ENCODE measurements at places on chromosomes 7 and 10.

DNA sequence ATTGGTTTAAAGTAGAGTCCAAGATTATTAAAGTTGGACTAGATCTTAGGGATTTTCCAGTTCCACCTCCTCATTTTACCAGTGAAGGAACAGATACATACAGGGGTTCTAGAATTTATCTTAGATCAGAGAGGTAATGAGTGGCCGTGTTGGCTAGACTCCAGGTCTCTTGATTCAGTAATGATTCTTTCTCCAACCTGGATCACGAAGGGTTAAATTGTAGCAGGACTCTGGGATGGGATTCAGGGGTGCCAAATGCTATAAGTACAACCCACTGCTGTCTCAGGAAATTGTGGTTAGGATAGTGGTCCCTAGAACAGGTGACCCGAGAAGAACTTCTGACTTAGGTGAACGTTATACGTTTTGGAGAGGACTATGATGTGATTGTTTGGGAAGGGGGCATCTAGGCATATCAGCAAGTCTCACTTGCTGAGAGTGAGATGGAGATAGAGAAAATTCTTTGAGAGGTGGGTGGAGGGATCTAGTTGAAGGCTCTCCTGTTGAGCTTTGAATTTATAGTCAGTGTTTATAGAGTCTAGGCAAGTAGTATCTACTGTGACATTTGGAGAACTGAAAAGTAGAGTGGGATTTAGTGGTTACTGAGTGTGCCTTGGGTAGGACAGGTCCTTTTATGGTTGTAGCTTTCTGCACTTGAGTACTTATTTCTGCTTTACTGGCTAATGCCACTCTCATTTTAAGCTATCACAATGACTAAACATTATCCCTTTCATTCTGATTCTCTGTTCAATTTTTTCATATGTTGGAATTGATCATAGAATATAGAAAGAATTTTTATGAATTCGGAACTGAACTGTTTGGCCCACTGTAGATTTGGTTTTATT lies 58.3 kb downstream of the ST7 start:
- no peak for DNase-seq

- DNase-seq, result no peak
Observed at GRCh38 chr7:29565224-29565630, 1.6 kb downstream of the PRR15 start.

GRCh38 chr7:152121432-152121831 lies 96.0 kb downstream of the GALNT11 start:
- no peak for DNase-seq

- DNase-seq, result no peak
Observed at GRCh38 chr7:40475681-40475982, 340.8 kb downstream of the SUGCT start.

DNA sequence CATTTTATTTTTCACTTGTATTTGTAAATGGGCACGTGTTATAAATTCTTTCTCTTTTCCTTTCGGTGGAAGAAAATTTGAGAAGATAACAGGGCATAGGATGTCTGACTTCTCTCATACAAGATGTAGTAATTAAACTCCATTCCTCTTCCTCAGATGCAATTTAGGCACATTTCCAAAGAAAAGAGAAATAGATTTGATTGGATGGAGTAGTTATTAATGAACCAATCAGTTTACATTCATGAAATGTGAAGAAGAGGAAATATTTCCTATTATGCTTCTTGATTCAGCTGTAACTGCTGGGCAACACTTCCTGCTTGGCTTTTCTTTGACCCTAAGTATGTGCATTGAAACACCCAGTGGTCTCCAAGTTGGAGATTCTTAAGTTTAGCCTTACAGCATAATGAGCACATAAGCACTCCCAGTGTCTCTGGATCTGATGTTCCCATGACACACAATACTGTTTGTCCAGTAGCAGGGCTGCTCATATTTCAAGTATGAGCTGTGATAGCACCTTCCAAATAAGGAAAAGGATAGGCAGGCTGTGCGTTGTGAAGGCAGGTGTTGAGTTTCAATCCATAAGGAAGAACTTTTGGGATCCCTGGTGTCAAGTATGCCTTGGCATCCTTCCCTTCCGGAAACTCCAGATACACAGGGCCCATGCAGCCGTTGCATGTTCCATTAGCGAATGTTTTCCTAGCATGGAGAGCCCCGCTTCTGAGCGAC lies 33.4 kb upstream of the COBL start:
- no peak for DNase-seq

DNA sequence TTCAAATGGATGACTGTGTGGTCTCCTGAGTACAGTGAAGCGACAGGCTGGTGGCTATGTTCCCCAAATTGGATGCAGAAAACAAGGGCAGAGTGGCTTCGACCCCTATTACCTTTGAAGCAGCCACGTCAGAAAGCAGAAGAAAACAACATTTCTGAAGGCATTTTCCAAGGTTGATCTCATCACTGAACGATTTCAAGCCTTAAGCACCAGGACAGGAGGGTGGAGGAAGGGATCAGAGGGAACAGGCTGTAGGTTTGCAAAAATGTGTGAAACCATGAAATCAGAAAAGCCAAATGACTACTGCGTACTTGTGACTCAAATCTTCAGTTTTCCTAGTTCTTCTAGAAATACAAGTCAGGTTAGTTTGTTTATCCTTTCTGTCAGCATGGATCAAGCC lies 181.0 kb upstream of the TMEM106B start:
- no peak for DNase-seq

- no peak for DNase-seq
Observed at GRCh38 chr10:22589851-22590514, 124.4 kb downstream of the PIP4K2A start.

DNA sequence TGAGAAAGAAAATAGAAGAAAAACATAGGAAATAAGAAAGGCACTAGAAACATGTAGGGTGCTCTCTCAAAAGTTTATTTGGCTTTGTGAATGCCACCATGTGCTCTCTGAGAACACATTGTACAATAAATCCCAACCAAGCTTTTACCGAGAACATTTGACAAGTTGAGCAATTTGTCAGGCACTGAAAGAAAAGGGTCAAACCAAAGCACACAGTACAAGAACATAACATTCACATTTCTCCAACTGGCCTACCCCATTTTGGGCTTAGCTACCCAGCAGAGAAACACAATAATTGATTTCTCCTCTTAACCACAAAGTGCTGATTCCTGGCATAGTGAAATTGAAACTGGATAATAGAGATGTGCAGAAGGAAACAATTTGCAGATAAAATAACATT lies 69.2 kb upstream of the SLC39A12 start:
- DNase-seq, result no peak

DNA sequence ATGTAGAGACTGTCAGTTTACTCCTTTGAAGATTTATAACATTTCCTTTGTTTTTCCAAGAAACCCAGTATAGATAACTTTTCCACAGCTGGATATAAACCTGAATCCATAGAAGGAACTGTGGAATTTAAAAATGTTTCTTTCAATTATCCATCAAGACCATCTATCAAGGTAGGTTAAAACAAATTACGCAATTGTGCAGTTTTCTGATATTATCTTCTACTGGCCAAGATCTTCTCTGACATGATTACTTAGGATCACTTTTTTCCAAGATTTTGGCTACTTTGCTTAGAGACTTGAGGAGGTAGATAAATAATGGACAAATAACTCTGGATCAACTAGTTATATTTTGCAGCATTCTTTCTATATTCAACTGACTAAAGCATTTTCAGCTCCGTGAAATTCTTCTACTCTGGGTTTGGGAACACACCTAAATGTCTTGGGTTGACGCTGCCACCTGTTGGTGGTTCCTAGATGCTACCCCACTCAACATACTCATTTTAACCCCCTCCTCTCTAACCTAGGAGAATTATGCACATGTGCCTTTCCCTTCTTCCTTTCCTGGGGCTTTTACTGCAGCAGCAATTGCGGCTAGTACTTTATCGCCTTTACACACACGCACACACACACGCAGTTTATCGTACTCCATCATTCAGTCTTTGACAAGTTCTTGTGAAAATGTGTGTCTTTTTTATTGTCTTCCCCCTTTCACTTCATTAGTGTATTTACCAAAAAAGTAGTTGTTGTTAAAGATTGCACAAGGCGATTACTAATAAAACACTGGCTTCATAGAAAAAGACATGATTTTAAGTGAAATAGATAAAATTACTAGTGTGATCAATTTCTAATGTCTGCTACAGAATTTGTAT lies 32.7 kb downstream of the ABCB5 start:
- no peak for DNase-seq

GRCh38 chr7:50648076-50648475 lies 82.9 kb upstream of the DDC start:
- DNase-seq, result no peak

DNA sequence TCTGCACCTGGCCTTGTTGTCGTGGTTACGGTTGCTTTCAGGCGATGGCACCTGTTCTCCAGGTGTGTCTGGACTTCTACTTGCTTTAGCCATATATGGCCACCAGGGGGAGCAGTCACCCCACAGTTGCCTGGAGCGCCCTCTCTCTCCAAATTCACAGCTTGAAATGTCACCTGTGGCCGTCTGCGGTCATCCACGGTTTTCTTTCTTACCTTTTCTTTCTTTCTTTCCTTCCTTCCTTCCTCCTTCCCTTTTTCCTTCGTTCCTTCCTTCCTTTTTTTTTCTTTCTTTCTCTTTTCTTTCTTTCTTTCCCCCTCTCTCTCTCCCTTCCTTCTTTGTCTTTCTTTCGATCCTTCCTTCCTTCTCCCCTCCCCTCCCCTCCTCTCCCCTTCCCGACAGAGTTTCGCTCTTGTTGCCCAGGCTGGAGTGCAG lies 150.5 kb upstream of the VKORC1L1 start:
- DNase-seq, result peak; percentile 48

- DNase-seq, result no peak
Observed at GRCh38 chr7:36972140-36972518, 247.8 kb upstream of the AOAH start.

DNA sequence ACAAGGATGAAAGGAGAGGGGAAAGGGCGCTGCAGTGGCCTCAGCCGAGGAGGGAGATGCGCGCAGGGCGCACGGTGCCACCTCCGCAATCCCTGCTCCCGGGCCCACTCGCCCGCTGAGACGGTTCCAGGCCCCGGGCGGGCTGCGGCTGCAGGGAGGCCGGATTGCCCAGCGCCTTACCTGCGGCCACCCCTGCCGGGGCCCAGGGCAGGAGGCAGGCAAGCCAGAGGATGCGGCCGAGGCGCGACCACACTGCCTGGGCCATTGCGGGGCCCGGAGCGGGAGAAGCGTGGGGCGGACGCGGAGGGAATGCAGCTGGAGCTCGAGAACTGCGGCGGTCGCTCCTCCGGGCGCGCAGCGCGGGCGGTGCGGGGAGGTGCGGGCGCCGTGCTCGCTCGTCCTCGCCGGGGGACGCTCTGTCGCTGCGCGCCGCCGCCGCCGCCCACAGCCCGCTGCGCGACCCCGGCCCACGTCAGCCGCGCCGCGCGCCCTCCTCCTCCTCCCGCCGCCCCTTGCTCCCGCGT lies at the start of gene TMEM130:
TMEM130 (minus strand) TSS at position 418 of the 524 bp plus-strand sequence; CDS start at position 265, 153 bp downstream.
- DNase-seq, result no peak

DNA sequence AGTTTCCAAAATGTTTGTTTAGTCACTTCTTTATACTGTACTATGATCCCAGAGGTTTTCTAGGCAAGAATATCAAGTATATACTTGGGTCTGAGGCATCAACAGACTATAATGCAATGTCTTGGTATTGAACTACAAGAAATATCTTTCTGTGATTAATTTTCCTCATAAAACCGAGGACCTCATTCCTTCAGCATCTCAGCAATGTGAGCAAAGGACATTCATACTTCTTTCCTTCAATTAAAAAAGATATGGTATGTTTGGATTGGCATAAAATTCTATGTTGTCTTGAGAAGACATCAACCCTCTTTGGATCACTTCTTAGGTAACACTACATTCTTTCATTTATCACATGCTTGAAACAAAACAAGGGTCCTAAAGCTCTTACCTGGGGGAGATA lies 524.5 kb downstream of the PHTF2 start:
- DNase-seq, result no peak

All from activated T-helper 1 cell treated with anti-CD3 and anti-CD28 coated beads, Interleukin-2, amount 50 U/mL, for 16 hours (primary cell).